ENCODE measurements at places on chromosomes 2 and 18. TPM values are rescaled to one million over a fixed set of nuclear protein-coding genes. Genes with fewer than 3 reads are reported as not detected.

Gene SMAD4
- 84.3 TPM for total RNA-seq

Gene EVX2
- not detected for total RNA-seq

GRCh38 chr18:73079920-73080319 lies 212.1 kb upstream of the NETO1 start:
- H3K27ac ChIP-seq = no peak overlapping the region
- H3K27me3 ChIP-seq = no peaks in the 10 kb centered on the region

DNA sequence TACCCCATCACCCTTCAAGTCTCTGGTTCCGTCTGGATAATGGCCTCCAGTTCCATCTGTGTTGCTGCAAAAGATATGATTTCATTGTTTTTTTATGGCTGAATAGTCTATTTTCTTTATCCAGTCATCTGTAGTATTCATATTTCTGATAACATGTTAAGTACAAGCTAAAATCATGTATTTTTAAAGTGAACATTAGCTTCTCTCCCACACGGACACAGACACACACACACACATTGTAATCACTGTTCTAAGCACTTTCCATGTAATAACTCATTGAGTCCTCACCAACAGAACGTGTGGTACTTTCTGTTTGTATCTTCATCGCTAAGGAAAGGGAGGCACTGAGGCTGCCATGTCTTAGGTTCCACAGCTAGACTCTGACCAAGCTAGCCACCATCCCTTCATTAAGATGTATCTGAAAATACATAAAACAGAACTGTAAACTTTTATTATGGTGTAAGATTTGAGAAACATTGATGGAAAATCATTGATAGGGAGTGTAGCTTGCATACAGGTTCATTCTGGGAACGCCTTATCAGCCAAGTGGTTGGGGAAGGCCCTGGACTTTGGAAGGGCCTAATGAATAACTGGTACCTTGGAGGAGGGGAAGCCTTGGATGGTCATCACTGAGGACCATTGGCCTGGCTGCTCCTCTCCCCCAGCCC lies 8.1 kb downstream of the NCK2 start:
- no peaks in the 10 kb centered on the region for H3K27me3 ChIP-seq
- no peak for DNase-seq
- H3K27ac ChIP-seq = no peak overlapping the region
- H3K4me1 ChIP-seq = peaks cover 100% of the 10 kb centered on the region
- H3K36me3 ChIP-seq = no peaks in the 10 kb centered on the region

DNA sequence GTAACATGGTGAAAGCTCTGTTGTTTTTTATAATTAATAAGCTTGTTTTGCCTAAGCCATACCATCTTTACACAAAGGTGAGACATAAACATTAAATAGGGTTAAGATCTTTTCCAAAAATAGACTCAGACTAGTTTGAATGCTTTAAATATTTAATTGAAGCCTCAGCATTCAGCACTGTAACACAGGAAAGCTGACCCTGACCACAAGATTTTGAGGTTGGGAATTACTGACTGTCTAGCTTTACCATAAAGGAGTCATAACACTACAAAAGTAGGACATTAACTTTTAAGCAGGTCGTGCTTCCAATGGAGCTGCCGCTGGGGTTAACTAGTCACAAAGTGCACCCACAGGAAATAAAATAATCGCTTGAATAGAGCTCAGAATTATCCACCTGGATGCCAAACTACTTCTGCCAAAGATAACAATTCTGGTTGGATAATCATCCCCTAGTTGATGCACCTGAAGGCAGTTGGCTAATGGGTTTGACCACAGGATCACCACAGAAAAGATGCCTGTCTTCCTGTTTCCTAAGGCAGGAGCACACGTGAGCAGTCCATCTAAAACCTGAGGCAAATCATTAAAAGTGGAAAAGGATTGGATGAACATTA lies 106.2 kb downstream of the COBLL1 start:
- no peak overlapping the region for H3K27ac ChIP-seq
- no peak for DNase-seq
- no peaks in the 10 kb centered on the region for H3K36me3 ChIP-seq
- no peaks in the 10 kb centered on the region for H3K4me1 ChIP-seq
- H3K27me3 ChIP-seq = no peaks in the 10 kb centered on the region

DNA sequence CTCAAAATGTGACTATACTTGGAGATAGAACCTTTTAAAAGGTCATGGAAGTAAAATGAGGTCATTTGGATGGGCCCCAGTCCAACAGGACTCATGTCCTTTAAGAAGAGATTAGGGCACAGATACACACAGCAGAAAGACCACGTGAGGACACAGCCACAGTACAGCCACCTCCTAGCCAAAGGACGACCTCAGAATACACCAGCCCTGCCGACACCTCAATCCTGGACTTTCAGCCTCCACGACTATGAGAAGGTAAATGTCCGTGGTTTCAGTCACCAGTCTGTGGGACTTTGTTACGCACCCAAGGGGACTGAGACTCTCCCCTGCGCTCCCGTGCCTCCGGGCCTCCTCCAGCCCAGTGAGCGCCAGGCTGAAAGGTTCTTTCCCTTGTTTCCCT lies 30.2 kb upstream of the HPCAL1 start:
- H3K36me3 ChIP-seq = no peaks in the 10 kb centered on the region
- DNase-seq = no peak
- H3K27ac ChIP-seq = no peak overlapping the region

- no peak for DNase-seq
- no peaks in the 10 kb centered on the region for H3K36me3 ChIP-seq
- no peaks in the 10 kb centered on the region for H3K27me3 ChIP-seq
- no peaks in the 10 kb centered on the region for H3K4me1 ChIP-seq
- H3K4me3 ChIP-seq = no peak overlapping the region
- H3K27ac ChIP-seq = no peak overlapping the region
Observed at GRCh38 chr18:27661320-27662018, 476.4 kb upstream of the CHST9 start.

- no peaks in the 10 kb centered on the region for H3K27me3 ChIP-seq
Observed at GRCh38 chr2:96534701-96535181, 1.8 kb upstream of the ARID5A start.

DNA sequence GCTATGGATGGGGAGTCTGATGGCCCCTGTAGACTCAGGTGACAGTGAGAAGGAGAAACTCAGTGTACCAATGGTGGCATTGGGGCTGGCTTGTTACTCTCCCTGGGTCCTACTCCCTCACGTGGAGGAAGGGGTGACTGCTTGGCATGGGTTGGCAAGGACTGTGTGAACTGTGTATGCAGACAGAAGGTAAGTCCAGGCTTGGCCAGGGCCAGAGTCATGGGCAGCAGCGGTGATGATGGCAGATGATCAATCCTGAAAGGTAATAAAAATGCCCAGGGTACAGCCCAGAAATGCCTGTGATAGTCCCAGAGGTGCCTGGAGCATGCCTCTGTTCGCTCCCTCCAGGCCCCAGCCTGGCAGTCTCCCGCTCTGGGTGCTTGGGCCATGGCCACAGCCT lies 153.9 kb downstream of the SH3RF3 start:
- H3K4me3 ChIP-seq = no peak overlapping the region
- no peak for DNase-seq
- H3K27me3 ChIP-seq = no peaks in the 10 kb centered on the region
- H3K36me3 ChIP-seq = no peaks in the 10 kb centered on the region

DNA sequence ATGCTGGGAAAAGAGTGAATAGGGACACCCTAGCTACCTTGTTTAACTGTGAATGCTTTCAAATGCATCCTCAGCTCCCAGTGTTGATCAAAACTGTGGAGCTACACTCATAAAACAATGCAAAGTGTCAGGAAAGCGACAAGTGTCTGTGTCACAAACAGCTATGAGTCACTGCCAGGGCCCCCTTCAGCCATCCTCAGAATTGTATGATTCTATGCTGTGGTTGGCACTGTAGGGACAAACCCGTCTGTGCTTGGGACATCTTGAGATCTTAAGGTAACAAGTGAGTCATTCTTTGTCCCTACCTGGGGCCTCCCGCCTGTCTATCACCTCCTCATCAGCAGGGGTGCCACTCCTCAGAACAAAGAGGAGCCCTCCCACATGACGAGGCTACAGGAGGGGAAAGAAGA lies 42.4 kb downstream of the KLF7 start:
- H3K27me3 ChIP-seq = no peaks in the 10 kb centered on the region
- H3K4me3 ChIP-seq = no peak overlapping the region
- no peak for DNase-seq
- no peaks in the 10 kb centered on the region for H3K36me3 ChIP-seq

Gene SPEG
- total RNA-seq = 1.0 TPM

- H3K27ac ChIP-seq = no peak overlapping the region
- H3K36me3 ChIP-seq = no peaks in the 10 kb centered on the region
- no peak for DNase-seq
- H3K4me1 ChIP-seq = no peaks in the 10 kb centered on the region
- H3K27me3 ChIP-seq = no peaks in the 10 kb centered on the region
- H3K4me3 ChIP-seq = no peak overlapping the region
Observed at GRCh38 chr2:13504808-13505207, 788.1 kb downstream of the TRIB2 start.

GRCh38 chr2:11368059-11368572 lies 23.7 kb upstream of the ROCK2 start:
- H3K27me3 ChIP-seq = peaks cover 3% of the 10 kb centered on the region
- H3K4me1 ChIP-seq = no peaks in the 10 kb centered on the region
- no peak overlapping the region for H3K4me3 ChIP-seq
- H3K36me3 ChIP-seq = no peaks in the 10 kb centered on the region
- no peak overlapping the region for H3K27ac ChIP-seq

- no peak for DNase-seq
- no peaks in the 10 kb centered on the region for H3K27me3 ChIP-seq
- H3K4me3 ChIP-seq = no peak overlapping the region
- H3K27ac ChIP-seq = no peak overlapping the region
- H3K36me3 ChIP-seq = no peaks in the 10 kb centered on the region
Observed at GRCh38 chr2:109269706-109270504, 140.9 kb downstream of the SH3RF3 start.

DNA sequence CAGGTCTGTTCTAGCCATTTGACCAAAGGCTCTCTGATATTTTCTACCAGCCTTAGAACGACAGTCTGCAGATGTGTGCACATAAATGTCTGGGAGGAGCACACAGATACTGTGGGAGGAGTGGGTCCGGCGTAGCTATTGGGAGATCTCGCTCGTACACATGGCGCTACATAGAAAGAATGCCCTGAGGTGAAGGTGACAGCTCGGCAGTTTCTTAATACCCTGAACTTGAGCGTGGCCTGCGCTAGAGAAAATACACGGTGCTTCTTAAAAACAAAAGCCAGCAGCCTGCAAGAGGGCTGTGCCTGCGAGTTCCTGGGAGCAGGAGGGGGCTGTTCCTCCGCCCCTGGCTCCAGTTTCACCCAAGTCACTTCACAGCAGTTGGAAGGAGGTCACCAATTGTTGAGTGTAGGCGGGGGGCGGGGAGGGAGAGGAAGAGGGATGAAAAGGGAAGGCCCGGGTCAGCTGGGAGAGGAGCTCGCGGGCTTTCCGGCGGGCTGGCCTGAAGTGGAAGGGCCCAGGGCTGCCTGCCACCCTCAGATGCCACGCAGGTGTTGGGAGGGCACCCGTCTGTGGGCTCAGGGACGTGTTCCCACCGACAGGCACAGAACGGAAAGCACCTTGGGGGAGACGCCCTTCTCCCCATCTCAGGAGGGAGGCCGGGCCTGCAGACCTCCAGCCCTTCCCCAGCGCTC lies 124.7 kb upstream of the ZNF516 start:
- DNase-seq = no peak
- H3K4me1 ChIP-seq = no peaks in the 10 kb centered on the region
- no peaks in the 10 kb centered on the region for H3K36me3 ChIP-seq
- no peaks in the 10 kb centered on the region for H3K27me3 ChIP-seq

Gene ASIC4
- not detected for total RNA-seq

Gene GPR17
- total RNA-seq = not detected

- no peaks in the 10 kb centered on the region for H3K4me1 ChIP-seq
- H3K4me3 ChIP-seq = no peak overlapping the region
- H3K27me3 ChIP-seq = no peaks in the 10 kb centered on the region
Observed at GRCh38 chr2:128573116-128573515, 254.4 kb upstream of the HS6ST1 start.

GRCh38 chr18:61929881-61930640 lies 37.3 kb upstream of the RNF152 start:
- peaks cover 9% of the 10 kb centered on the region for H3K4me1 ChIP-seq
- no peak for DNase-seq
- H3K27me3 ChIP-seq = no peaks in the 10 kb centered on the region
- no peak overlapping the region for H3K27ac ChIP-seq
- no peaks in the 10 kb centered on the region for H3K36me3 ChIP-seq

Gene CRYBA2
- total RNA-seq = not detected

Gene SNX17
- total RNA-seq = 130 TPM

- H3K36me3 ChIP-seq = peaks cover 26% of the 10 kb centered on the region
- DNase-seq = no peak
- no peaks in the 10 kb centered on the region for H3K4me1 ChIP-seq
Observed at GRCh38 chr2:202307690-202308089, 42.1 kb downstream of the NOP58 start.

- H3K4me3 ChIP-seq = no peak overlapping the region
- H3K27me3 ChIP-seq = no peaks in the 10 kb centered on the region
- DNase-seq = no peak
- no peak overlapping the region for H3K27ac ChIP-seq
- no peaks in the 10 kb centered on the region for H3K36me3 ChIP-seq
- peaks cover 32% of the 10 kb centered on the region for H3K4me1 ChIP-seq
Observed at GRCh38 chr2:47072728-47073191, 82.3 kb downstream of the STPG4 start.

- H3K4me1 ChIP-seq = no peaks in the 10 kb centered on the region
- no peaks in the 10 kb centered on the region for H3K27me3 ChIP-seq
- no peak overlapping the region for H3K4me3 ChIP-seq
- no peak overlapping the region for H3K27ac ChIP-seq
- no peaks in the 10 kb centered on the region for H3K36me3 ChIP-seq
- DNase-seq = no peak
Observed at GRCh38 chr18:7626922-7627440, 59.9 kb downstream of the PTPRM start.

DNA sequence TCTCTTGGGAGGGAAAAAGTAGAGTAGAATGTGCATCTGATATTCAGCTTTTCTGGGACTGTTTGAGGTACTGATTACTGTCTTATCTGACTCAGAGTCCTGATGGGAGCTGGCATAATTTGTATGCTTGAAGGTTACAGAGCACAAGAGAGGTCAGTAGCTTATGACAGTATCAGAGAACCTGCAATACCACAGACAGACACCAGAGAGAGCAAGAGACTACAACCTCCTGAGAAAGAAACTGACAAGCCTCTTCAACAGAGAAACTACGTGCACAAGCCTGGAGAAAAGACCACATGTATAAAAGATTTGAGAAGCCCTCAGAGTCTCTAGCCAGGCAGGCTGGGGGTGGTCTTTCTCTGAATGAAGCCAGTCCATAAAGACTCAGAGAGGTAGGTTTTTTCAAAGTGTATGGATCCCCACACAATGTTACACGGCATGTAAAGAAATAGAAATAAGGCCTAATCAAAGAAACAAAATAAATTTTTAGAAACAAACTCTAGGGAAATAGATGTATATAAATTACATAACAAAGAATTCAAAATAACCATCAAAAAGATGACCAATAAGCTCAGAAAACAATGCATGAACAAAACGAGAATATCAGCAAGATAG lies 568.3 kb downstream of the LRRTM4 start:
- no peak overlapping the region for H3K4me3 ChIP-seq
- no peaks in the 10 kb centered on the region for H3K27me3 ChIP-seq
- no peaks in the 10 kb centered on the region for H3K36me3 ChIP-seq
- H3K27ac ChIP-seq = no peak overlapping the region
- DNase-seq = no peak

Gene TTN
- total RNA-seq = 0.80 TPM
